ENCODE measurements at places on chromosomes 6 and 20. TPM values are rescaled to one million over a fixed set of nuclear protein-coding genes. Genes with fewer than 3 reads are reported as not detected.

LGSN gene
- total RNA-seq: 0.22 TPM

COL9A3 gene
- not detected for total RNA-seq

RAET1L gene
- total RNA-seq: not detected

PRPF6 gene
- 106 TPM for total RNA-seq

TBC1D22B gene
- 10.0 TPM for total RNA-seq

DNA sequence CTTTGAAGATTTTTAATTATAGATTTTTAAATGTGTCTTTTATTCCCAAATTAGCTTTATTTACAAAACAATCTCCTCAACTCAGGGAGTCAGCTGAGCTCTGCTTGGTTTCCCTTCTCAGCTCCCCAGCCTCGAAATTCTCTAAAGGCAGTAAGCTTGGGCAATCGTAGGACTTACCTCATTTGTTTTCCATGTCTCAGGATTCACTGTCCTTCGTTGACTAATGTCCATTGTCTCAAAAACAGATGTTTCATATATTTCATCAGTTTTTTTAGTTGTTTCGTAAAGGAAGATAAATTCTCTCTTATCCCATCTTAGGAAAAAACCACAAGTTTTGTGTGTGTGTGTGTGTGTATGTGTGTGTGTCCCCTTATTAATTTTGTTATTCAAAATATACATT is 102.2 kb upstream of the ADGRF1 start:
- DNase-seq: no peak

DNA sequence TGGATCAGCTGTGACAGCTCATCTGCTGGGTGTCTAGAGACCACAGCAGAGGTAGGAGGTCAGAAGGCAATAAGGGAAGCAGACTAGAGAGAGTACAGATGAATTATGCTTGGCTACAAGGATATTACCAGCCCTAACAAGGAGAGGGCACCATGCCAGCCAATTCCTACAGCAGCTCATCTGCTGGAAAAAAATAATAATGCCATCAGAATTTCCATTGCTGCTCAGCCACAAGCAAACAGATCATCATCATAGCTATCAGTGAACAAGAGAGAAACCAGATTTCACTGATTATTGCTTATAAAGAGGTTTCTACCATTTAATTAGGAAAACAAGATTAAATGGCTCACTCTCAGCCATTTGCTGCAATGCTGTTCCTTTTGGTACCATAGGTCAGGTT is 66.5 kb downstream of the PSMG4 start:
- no peak for DNase-seq

DNA sequence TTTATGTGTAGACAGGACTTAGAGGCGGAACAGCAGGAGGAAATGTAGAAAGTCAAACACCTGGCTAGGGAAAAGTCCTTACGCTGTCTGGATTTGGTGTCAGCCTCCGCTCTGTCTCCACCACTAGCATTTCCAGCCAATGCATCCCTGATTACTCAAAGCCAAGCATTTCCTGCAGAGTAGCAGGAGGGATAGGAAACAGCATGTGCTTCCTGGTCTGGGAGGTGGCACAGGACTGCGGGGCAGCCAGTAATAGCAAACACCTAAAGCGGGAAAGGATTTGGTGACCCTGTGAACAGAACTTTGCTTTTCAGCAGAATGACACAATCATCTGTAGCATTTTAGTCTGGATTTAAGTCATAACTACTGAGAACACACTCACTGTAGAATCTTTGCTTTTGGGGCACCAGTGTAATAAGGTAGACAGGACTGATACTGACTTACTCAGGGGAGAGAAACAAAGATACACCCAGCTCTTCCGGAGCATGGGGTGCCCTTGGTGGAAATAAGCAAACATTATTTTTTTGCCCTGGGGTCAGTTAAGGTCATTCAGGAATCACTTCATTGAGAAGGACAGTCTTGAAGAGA is 133.3 kb upstream of the AHI1 start:
- DNase-seq: no peak

GRCh38 chr6:31004794-31005193 is 5.5 kb upstream of the MUC22 start:
- no peak for DNase-seq

GRCh38 chr20:17479063-17479657 is 52.0 kb downstream of the BFSP1 start:
- DNase-seq: no peak

- no peak for DNase-seq
Observed at GRCh38 chr20:34343458-34344211, 19.4 kb upstream of the ITCH start.

GRCh38 chr6:23547851-23548250 is 578.2 kb upstream of the NRSN1 start:
- DNase-seq: no peak

DNA sequence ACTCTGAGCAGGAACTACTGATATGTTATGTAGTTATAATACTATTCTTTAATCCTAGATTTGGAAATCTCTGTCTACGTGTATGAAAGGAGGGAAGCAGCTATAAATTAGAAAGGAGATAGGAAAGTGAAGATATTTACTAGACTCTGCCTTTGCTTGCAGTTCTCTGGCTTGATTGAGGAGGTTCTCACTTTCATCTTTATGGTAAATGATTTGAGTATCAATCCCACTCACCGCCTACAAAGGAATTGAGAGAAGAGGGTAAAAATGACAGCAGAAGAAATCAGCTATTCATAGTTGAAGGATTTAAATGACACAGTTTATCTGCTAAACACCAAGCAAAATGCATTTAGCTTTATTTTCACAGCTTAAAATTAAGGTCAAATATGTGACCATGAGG is 67.3 kb downstream of the FAM229B start:
- no peak for DNase-seq

DNA sequence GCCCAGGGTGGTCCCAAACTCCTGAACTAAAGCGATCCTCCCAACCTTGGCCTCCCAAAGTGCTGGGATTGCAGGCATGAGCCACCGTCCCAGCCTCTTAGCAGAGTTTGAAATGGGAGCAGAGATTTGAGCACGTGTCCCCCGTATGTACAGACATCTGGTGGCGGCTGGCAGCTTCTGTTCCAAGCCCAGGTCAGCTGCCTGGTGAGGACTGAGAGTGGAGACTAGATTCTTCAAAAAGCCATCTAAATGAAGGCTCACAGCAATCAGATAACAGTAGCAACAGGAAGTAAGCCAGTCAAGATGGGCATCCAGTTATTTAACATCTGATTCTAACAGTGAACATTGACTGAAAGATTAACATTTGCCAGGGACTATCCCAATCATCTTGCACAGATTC is 128.1 kb upstream of the AKAP12 start:
- DNase-seq: no peak

- DNase-seq: no peak
Observed at GRCh38 chr6:16239798-16240123, 1.4 kb downstream of the GMPR start.

Data from T-cell (primary cell).